ENCODE measurements at places on chromosomes 6 and 20. TPM values are rescaled to one million over a fixed set of nuclear protein-coding genes. Genes with fewer than 3 reads are reported as not detected.

The HIVEP2 gene
- 114 TPM for total RNA-seq

The OPRM1 gene
- 1.7 TPM for total RNA-seq

The DEFB132 gene
- total RNA-seq: not detected

The TUBE1 gene
- 42.1 TPM for total RNA-seq

The SPEF1 gene
- total RNA-seq: 0.16 TPM

The DNAH8 gene
- under 0.01 TPM for total RNA-seq

The SCGN gene
- 14.3 TPM for total RNA-seq

The C6orf120 gene
- total RNA-seq: 24.3 TPM

The SMIM8 gene
- total RNA-seq: 38.4 TPM
